COR-L47 (cell line): ENCODE measurements at places on chromosomes 7 and 10.

DNA sequence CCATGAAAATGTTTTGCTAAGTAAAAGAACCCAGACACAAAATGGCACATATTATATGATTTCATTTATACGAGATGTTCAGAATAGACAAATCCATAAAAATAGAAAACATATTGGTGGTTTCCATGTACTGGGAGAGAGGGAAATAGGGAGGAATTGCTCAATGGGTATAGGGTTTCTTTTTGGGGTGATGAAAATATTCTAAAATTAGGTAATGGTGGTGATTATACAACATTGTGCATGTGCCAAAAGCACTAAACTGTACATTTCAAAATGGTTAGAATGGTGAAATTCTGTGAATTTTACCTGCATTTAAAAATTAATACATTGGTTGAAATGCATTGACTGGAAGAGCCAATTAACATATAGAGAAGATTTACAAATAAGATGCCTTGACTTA is 613.9 kb downstream of the TNS3 start:
- no peak for DNase-seq

DNA sequence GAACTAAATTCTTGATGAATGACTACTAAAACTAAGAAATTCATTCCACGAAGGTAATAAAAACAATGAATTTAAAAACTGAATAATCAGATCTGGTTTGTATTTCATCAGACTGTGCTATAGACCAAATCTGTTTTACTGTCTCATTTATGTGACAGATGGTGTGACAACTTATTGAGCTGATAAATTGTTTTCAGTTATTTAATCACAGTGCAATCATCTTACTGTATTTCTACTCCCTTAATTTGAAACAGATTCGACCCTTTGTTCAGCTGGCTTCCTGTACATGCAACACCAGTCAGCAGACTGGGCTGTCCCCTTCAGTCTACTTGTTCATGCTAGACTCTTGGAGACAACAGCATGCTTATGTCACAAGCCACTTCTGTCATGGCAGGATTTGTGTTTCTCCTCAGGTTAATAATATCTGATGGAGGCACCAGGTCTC is 150.9 kb downstream of the MBL2 start:
- DNase-seq = no peak

DNA sequence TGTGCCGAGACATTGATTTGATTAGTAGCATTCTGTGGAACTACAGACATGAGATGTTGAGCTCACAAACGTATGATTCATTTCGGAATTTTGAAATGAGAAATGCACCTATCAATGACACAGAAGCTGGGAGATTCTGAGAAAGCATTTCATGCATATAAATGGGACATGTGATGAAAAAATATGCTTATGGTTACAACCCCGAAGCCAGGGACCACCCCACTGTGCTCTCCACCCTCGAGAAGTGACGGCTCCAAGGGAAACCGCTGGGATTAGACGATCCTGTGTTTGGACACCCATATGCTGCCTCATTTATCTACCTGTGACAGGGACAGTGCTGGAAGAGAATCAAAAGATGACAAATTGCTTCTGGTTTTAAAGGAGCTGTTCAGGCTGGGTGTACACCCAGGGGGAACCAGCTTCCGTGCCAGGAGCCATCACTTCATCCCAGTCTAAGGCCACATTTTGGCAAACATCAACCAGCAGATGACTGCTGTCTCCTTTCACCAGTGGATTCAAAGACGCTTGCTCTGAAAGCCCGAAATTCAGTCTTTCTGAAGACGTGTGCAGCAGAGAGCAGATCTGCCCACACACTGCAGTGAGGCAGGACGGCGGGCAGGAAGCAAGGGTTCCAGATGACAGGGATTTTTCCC is 109.9 kb downstream of the ATXN7L1 start:
- no peak for DNase-seq

- DNase-seq = no peak
Observed at GRCh38 chr7:66921918-66922486, 977 bp downstream of the TMEM248 start.

GRCh38 chr7:101952355-101953247 is 135.2 kb downstream of the CUX1 start:
- DNase-seq = no peak

DNA sequence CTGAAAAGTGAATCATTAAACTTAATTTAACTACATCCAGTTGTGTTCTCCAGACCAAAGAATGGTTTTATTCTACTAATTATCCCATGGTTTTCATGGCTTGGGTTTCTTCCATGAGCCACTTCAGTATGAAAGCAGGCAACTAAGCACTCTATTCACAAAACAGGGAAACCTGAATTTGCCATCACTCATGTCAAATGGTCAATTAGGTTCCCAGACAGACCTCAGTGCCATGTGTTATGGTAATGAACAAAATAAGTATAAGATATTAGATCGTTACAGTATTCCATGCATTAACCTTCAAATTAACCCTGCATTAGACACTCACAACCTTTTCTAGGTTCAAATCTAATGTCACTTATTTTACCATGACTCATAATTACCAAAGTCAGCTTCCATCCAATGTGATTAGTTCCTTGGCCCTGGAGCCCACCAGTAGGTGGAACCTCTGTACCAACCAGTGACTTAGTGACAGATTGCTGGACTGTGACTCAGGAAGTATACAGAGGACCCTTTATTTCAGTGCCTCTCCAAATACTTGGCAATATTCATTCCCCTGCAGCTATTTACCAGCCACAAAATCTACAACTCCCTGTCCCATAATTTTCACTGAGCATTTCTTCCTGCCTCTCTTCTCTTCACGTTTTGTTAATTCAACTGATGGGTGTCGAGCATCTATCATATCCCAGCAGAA is 1270.2 kb upstream of the SORCS1 start:
- DNase-seq = no peak

- DNase-seq = no peak
Observed at GRCh38 chr10:66834802-66835201, 91.0 kb upstream of the LRRTM3 start.

- no peak for DNase-seq
Observed at GRCh38 chr7:35971133-35971891, 170.5 kb downstream of the SEPTIN7 start.

DNA sequence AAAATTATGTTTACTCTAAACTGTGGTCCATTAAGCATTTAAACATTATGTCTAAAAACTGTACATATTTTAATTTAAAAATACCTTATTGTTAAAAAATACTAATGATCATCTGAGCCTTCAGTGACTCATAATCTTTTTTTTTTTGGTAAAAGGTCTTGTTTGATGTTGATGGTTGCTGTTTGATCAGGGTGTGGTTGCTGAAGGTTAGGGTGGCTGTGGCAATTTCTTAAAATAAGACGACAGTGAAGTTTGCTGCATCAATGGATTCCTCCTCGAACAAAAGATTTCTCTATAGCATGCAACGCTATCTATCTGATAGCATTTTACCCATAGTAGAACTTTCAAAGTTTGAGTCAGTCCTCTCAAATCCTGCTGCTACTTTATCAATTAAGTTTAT is 180.0 kb upstream of the AHR start:
- no peak for DNase-seq
